ENCODE measurements at places on chromosomes 16 and 17.
A peak's percentile ranks its signal among the peaks of the same experiment; 100 is the strongest.

- no peak for DNase-seq
Observed at GRCh38 chr17:50255766-50256635, 18.3 kb upstream of the TMEM92 start.

GRCh38 chr16:11429823-11430222 is 84.6 kb downstream of the RMI2 start:
- DNase-seq, result no peak

DNA sequence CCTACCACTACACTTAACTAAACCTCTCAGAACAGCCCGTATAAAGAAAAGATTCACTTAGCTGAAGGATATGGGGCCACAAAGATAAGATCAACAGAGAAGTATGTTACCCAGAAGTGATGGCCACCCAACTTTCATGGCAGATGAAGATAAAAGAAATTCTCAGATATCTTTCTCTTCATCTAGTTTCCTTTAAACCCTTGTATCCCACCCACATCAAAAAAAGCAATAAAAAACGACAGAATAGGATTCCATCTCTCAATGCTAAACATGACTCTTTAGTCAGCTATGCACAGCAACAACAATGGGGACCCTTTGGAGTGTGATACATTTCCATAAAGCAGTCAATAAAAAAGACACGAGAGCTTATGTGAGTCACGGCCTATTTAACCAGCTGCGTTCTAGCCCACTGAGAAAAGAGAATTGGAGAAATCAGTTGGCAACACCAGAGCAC is 86.6 kb downstream of the SNX11 start:
- DNase-seq, result no peak

DNA sequence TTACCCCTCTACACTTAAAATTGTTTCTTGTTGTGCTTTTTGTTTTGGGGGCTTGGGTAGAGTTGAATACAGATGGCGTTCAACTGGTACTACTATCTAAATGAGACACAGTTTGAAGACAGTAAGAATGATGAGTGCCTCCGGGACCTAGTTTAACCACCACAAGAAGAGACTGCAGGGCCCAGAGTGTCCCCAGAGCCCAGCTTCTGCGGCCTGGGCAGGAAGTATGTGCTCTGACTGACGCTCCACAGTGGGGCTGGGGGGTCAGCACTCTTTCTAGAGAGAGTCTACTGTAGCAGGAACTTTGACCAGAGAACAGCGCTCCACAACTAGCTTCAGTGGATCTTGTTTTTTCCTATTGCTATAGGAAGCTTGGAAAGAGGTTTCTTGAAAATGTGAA is 174.0 kb downstream of the VPS53 start:
- no peak for DNase-seq

GRCh38 chr16:49638673-49639610 is 217.0 kb downstream of the ZNF423 start:
- DNase-seq, result no peak

- no peak for DNase-seq
Observed at GRCh38 chr17:17129466-17129865, 76.7 kb downstream of the PLD6 start.

- DNase-seq, result no peak
Observed at GRCh38 chr17:19338031-19338990, 24.2 kb downstream of the B9D1 start.

GRCh38 chr16:86089991-86090390 is 191.0 kb downstream of the IRF8 start:
- DNase-seq, result no peak

- no peak for DNase-seq
Observed at GRCh38 chr16:23611936-23612335, 15.8 kb upstream of the NDUFAB1 start.

GRCh38 chr16:47881574-47881973 is 274.2 kb downstream of the ABCC12 start:
- no peak for DNase-seq

DNA sequence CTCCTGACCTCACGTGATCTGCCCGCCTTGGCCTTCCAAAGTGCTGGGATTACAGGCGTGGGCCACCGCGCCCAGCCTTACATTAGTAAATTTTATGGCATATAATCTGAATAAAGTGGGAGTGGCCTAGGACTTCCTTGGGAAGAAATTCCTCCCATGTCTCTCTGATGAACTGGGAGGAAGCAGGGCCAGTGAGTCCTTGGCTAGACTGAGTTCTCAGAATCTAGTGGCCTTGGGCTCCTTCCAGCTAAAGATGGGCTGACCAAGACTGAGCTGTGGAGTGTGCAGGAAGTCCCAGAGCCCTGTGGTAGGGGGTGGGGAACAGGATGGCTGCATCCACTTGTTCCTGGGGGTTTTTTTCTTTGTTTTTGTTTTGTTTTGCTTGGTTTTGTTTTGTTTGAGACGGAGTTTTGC is 10.0 kb upstream of the NAGLU start:
- DNase-seq, result no peak

DNA sequence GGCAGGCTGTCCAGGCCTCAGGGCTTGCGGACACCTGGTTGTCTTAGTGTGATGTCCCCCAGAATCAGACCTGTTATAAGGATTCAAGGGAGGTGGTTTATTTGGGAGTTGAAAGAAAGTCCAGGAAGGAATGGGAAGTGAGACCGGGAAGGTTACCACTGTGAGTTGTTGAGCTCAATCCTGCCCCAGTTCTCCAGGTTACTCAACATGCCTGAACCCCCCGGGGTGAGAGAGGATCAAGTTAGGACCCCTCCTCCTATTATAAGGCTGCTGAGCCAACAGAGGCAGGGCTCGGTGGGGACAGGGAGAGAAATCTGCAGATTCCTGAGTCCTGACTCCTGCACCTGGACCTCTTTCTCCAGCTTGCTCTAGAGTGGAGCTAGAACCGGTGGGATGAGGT is 86.4 kb downstream of the MRM1 start:
- DNase-seq, result no peak

GRCh38 chr16:66908116-66908515 is 10.6 kb downstream of the CDH16 start:
- DNase-seq, result no peak

- no peak for DNase-seq
Observed at GRCh38 chr16:71670537-71670936, 44.6 kb downstream of the MARVELD3 start.

DNA sequence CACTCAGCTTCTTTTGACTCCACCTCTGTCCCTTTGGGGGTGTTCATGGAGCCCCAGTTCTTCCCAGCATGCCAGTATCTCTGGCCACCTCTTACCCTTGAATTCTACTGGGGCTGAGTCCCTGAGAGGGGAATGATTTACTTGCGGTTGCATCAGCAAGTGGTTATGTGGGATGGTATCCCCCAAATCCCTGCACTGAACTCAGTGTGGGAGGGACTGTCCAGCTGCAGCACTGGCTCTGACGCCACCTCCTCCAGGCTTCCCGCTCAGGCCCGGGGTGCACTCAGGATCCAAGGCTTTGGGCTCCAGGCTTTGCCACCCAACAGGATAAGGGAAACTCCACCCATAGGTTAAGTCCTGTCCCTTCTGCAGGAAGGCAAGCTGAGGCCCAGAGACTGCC is 21.1 kb upstream of the BRD7 start:
- no peak for DNase-seq

GRCh38 chr17:17132746-17133145 is 73.4 kb downstream of the PLD6 start:
- no peak for DNase-seq

DNA sequence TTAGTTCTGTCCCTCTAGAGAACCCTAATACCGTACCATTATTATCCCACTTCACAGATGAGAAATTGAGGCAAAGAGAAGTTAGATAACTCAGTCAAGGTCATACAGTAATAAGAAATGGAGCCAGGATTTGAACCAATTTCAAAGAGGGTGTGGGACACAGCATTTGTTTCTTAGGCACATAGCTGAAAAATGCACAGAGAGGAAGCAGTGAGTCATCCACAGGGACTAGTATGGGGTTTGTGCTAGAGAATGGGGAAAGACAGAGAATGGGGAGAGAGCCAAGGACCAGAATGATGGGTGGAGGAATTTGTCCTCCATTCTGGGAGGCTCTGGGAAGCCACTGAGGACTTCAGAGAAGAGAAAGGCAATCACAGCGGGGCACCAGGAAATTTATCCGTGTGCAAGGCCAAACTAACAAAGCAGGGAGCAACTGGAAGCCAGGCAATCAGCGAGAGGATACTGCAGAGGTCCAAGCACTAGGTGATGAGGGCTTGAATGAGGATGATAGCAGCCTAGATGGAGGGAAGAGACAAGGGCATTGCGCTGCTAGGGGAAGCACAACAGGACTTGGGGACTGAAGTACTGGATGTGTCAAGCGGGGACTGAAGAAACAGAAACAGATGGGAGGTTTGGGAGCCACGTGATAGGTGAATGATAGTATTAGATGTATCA is 78.1 kb upstream of the ZFHX3 start:
- DNase-seq, result no peak

DNA sequence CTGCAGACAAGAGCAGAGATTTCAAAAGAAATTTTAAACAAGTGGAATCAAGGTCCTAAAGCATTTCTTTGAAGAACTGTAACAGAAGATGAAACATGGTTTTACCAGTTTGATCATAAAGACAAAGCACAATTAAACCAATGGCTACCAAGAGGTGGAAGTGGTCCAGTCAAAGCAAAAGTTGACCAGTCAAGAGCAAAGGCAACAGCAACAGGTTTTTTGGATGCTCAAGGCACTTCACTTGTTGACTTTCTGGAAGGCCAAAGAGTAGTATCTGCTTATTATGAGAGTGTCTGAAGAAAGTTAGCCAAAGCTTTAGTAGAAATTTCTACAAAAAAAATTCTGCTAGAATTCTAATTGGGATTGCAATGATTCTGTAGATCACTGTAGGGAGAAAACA is 5.3 kb downstream of the DDX52 start:
- no peak for DNase-seq

- DNase-seq, result peak; percentile 48
Observed at GRCh38 chr16:73878611-73879010, 418.0 kb upstream of the PSMD7 start.

- DNase-seq, result no peak
Observed at GRCh38 chr16:54027558-54027957, 259.0 kb downstream of the IRX3 start.

- no peak for DNase-seq
Observed at GRCh38 chr16:65312071-65312470, 190.2 kb upstream of the CDH11 start.

GRCh38 chr16:62478903-62479458 is 442.7 kb upstream of the CDH8 start:
- DNase-seq, result no peak

- no peak for DNase-seq
Observed at GRCh38 chr17:66786107-66786506, 48.8 kb upstream of the CACNG5 start.

DNA sequence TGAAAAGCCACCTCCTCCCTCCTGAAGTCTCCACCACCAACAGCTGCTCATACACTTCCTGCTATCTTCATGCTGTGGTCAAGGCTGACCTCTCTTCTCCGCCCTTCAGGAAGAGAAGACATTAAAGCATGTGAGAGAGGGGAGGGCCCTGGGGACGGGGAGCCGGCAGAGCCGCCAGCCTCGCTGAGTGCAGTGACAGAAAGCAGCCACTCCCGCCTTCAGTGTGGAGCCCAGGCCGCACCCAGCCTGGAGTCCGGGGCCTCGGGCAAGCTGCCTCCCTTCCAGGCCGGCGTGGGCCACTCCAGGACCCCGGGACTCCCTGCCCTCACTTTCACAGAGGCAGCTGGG is 94.7 kb upstream of the TNRC6C start:
- no peak for DNase-seq

GRCh38 chr17:81393684-81394376 is 1.4 kb upstream of the BAHCC1 start:
- peak; percentile 98 for DNase-seq

DNA sequence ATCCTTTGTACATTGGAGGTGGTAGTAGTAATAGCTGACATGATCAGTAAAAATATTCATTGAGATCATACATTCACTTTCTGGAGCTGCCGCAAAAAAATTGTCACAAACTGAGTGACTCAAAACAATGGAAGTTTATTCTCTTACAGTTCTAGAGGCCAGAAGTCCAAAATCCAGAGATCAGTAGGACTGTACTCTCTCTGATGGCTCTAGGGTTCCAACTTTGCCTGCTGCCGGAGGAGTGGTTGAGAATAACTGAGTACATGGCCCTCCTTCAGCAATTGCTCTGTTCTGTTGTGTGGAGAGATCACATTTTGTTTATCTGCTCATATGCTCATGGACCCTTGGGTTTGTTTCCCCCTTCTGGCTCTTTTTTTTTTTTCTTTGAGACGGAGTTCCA is 23.5 kb downstream of the ABAT start:
- DNase-seq, result no peak

DNA sequence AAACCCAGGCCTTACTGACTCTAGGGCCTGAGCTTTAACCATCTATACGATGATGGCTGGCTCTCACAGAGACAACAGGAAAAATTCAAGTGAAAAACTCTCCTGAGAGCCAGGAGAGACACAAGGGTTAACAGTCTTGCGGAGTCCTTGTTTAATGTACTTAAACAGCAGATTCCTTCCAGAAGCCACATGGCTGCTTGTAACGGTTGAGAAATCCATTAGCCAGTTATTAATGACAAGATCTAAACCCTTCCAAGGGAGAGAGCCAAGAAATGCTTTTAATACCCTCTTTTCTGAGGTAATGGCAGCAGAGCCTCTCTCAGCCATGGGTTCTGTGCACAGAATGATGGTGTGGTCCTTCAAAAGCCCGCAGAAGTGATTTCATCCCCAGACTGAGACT is 5.2 kb upstream of the ALDOA start:
- no peak for DNase-seq

DNA sequence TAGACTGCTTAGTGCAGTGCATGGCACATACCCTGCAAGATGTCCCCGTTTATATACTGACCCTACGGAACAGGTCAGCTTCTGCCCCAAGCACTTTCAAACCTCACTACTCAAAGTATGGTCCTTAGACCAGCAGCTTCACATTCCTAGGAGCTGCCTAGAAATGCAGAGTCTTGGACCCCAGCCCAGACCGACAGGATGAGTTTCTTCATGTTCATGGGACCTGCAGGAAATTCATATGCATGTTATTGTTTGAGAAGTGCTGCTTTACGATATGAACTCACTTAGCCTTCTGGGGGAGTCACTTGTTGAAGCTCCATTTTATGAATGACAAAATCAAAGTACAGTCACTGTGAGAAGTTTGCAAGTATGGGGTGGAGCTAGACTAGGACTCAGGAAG is 82.6 kb downstream of the DYNLRB2 start:
- no peak for DNase-seq

- DNase-seq, result no peak
Observed at GRCh38 chr17:1896243-1897104, 66.7 kb downstream of the RPA1 start.

GRCh38 chr16:11277607-11278337 is 1.5 kb upstream of the PRM2 start:
- DNase-seq, result no peak

DNA sequence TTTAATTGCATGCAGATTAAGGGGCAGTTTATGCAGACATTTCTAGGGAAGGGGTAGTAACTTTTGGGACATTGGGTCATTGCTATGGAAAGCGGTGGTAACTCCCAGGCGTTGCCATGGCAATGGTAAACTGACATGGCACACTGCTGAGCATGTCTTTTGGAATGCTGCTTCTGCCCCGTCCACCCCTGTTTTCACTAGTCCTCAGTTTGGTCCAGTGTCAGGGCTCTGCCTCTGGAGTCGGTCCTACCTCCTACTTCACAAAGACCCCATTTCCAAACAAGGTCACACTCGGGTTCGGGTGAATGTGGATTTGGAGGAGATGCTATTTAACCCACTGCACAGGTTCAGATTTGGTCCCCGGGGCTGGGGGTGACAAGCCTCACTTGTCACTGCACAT is 2.9 kb downstream of the IL34 start:
- DNase-seq, result no peak

Data from NCI-H1436 treated with DMSO at 0.1 percent for 48 hours (cell line).